ENCODE measurements at places on chromosomes 4 and X.

DNA sequence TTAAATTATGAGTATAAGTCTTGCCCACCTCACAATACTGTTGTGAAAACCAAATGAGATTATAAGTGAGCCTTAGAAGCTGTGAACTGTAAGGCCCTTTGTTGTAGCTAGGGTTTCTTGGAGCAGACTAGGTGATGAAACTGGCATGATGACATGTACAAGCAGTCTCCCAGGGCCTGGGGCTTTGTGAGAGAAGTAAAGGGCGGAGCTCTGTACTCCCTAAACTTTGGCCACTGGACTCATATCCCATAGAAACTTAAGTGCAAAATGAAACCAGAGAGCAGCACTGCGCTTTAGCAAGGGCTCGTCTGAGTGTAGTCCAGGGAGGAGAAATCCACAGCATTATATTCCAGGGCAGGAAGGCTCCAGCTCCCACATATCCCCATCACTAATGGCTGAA is 385.6 kb upstream of the FGF16 start:
- no peak for DNase-seq

- no peak for DNase-seq
Measured at GRCh38 chrX:49139713-49140112, 16.2 kb upstream of the GPKOW start.

DNA sequence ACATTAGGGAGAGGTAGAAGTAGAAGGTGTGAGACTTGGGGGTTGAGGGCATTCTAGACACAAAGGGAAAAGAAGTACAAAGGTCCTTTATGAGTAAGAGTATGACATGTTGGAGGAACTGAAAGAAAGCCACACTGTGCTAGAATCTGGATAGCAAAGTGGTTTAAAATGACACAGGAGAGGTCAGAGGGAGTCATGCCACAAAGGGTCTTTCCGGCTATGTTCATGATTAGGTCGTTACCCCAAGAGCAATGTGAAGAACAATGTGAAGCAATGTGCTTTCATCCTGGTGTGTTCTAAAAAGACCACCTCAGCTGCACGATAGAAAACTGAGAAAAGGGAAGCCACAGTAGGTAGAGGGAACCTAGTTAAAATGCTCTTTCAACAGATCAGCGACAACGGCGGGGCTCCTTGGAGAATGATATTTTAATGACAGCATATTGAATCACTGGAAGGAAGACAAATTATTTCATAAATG is 29.2 kb downstream of the SMIM14 start:
- DNase-seq = no peak

DNA sequence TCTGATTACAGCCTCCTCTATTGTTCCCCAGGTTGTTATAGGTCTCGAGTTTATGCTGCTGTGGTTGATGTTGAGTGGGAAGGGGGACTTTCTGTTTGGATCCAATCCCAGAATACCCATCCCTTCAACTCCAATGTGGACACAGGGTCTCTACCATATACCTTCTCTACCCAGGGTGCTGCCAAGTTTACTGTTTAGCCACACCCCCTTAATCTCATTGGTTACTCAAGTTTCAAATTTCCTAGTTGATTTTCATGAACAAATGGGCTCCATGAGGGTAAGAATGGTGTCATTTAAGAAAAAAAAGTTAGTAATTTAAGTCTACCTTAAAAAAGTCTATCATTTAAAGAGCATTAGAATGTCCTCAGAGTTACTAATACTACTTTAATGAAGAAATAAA is 3.6 kb upstream of the SPP1 start:
- no peak for DNase-seq

GRCh38 chrX:21740329-21741274 is 17.3 kb downstream of the SMPX start:
- DNase-seq = no peak

DNA sequence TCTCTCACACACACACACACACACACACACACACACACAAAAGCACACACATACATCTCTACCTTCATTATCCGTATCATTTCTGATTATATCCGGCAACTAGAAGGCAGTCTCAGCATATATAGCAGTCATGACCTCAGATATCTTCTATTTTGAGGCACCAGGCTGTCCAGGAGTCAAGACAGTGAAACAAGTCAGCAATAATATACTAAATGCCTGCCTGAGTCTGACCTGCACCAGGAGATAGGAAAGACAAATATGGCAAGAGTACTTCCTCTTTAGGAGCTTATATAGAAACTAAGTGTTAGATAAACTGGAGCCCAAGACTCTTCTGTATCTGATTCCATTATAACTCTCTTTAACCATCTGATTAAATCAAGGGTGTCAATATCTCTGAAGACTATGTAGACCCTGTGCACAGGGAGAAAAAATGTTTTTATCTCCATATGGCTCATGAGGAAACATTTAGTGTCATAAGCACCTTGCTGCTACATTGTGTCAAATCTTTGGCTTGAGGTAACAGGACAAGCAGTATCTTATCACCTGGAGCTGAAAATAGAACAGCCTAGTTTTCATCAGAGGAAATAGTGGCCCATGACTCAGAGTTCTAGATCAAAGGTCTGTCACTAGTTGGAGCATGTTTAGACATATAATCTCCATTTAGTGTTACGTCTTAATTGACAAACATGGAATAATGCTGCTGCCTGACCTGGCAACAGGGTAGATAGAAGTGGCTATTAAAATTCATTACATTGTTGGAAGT is 27.0 kb upstream of the FAM47B start:
- no peak for DNase-seq
